Stimulated activated CD4-positive, alpha-beta T cell treated with anti-CD3 and anti-CD28 coated beads, Interleukin-1b, Interleukin-23, amount 100 ng/mL, for 1 hour (primary cell): ENCODE measurements at places on chromosomes 5 and 9.

GRCh38 chr9:27206041-27206440 is 90.9 kb downstream of the EQTN start:
- DNase-seq = no peak

- no peak for DNase-seq
These were observed 49.5 kb downstream of the NSG2 start for GRCh38 chr5:174094857-174095606.

DNA sequence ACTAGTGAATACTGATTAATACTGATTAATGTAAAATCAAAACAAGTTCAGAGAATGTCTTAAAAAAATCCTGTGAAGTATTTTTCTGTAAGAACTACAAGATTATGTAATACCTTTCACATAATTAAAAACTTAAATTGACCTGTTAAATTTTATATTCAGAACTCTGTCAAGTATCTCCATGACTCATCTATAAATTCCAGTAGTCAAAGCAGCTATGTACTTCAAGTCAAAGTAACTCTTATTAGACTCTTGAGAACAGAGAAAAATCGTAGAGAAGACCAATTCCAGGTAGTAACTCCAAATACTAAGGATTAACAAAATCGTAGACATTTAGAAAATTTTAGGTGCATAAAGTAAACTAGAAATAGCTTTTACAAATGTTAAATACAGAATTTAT is 77.1 kb downstream of the HOMER1 start:
- no peak for DNase-seq

DNA sequence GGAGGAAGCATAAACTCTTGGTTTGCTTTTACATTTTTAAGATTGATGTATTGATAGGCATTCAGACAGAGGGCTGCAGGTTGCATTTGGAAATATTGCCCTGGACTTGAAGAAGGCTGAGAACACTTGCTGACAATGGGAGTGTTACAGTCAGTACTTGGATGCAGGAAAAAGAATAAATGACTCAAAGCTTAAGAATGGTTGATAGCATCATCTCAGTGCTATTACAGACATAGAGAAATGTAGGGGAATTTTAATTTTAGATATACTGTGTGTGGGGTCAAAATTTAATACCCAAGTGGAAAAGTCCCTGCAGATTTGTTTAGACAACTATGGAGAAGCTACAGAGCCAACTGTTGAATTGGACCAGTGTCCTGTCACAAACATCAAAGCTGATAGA is 101.1 kb downstream of the ISL1 start:
- no peak for DNase-seq

DNA sequence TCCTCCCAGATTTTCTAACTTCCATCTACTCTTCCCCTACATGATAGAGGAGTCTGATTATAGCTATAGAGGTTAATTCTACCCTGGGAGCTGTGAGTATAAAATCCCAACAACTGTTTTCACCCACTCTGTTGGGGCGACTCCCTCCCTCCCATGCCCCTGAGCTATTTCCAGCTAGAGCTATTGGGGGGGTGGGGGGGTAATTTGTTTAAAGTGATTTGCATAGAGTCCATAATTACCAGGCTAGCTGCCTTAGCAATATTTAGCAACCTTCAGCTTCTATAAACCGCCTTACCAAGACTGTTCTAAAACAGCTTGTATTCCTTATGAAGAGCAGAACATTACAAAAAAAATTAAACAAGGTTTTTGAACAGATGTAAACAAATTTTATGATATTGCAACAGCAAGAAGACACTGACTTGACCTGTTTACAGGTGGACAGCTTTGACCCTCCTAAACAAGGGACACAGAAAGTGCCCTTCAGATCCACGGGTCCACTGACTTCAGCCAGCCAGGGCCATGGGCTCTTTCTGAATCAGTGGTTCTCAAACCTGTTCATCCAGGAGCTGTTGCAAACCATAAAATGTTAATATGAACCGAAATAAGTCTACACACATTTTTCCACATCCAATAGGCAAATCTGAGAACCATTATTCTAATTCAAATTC is 98.2 kb downstream of the OTULIN start:
- DNase-seq = no peak

GRCh38 chr9:91037511-91038482 is 236.2 kb downstream of the SYK start:
- no peak for DNase-seq

- no peak for DNase-seq
These were observed 81.2 kb downstream of the ZCCHC7 start for GRCh38 chr9:37201581-37201980.

DNA sequence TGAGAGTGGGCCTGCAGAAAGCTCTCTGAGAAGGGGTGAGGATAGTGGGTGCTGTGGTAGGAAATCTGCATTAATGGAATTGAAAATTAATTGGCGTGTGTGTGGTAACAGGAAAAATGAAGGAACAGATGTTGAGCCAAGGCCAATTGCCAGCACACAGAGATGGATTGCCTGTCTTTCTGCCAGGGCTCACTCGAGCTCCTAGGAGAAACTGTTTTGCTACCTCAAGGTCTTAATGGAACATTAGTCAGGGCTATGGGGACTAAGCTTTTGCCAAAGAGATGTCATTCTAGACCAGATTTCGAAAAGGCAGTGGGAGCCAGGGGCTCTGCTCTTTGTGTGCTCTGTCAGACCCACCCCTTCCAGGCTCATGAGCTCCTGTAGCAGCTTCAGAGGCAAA is 124.0 kb upstream of the EFNA5 start:
- DNase-seq = no peak

DNA sequence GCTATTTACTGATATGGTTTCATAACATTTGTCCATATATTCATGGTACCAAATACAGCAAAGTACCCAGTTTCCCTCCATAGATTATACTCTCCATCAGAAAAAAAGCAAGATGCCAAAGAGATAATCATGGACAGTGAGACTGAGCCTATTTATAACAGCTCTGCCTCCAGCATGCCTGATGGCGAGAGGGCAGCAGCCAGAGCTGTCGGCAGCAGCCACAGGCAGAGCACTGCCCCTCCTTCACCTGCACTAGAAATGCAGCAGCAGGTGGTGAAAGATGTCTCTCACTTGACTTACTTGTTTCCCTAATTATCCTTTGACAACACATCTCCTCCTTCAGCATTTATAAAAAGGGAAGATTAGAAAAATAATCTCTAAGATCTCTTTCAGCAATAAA is 32.4 kb downstream of the CTNNAL1 start:
- DNase-seq = no peak

GRCh38 chr9:79053598-79053997 is 518.2 kb upstream of the TLE4 start:
- no peak for DNase-seq

- no peak for DNase-seq
These were observed 16.1 kb downstream of the OLFML2A start for GRCh38 chr9:124793015-124793541.

DNA sequence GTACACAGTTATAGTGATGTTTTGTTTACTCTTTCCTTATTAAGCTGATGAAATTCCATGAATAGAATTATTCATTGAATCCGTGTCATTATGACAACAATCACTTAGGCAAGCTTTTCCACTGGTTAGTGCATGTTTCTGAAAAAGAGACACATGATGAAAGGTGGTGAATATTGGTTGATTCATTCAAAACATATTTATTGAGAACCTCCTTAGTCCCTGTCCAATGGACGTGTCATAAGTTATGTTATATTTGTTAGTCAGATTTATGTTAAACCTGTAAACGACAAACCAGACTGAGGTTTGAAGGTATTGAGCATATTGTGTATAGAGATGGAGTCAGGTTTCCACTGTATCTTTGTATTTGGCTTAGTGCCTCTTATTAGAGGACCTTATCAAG is 1888.9 kb upstream of the CDH6 start:
- no peak for DNase-seq

DNA sequence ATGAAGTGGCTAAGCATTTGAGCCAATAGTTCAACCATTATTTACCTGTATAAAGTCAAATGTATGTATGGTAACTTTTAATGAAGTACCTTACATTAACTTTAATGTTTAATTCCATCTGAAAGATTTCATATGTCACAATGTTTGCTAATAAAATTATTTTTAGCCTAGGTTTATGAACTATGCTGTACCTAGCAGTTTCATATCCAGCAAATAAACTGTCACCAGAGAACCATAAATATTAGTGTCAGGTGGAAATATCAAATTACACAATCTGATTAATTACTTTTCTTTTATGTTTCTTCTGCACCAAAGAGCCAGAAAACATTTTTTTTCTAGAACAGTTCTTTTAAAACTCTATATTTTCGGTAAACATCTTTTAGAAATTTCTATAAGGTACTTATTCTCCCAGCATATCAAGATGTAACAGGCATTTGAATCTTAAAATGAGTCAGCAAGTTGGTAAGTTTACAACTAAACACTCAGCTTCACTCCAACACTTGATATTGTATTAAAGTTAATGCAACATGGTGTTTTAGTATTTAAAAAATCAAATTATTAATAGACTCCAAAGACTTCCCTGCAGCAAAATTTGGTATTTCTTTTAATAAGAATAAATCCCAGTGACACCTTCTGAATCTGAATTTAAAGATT is 8.5 kb upstream of the CCDC192 start:
- DNase-seq = no peak

GRCh38 chr9:133876144-133876543 is 116.0 kb downstream of the VAV2 start:
- no peak for DNase-seq

DNA sequence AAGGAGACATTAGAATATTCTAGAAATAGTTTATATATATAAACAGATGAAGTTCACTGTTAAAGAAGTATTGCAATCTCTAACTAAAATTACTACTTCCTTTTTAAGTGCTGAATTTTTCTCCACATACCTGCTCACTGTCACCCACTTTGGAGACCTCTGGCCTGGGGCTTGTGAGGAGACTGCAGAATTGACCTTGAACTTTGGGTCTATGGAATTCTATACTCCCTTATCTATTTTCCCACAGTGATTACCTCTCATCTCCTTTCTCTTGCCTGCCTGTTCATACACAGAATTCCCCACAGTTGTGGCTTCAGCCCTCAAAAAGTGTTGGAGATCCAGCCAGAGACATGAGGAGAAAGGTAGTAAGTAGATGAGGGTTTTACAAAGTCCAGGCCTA is 45.4 kb downstream of the LARP1 start:
- no peak for DNase-seq

DNA sequence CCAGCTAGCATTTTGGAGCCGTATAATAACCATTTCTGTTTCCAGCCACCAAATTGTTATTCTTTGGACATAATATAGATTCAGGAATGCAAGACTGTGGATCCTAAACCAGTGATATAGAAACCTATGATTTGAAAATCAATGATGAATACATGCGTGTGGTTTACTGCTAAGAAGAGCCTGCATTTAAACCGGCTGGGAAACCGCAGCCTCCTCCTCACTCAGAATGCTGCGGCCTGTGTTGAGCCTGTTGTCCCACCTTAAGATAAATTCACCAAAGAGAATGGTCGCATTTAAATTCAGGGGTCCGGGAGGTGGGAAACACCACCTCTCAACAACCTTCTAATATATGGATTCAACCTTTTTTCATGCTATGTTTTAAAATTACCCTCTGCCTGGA is 148.0 kb downstream of the MEF2C start:
- no peak for DNase-seq

DNA sequence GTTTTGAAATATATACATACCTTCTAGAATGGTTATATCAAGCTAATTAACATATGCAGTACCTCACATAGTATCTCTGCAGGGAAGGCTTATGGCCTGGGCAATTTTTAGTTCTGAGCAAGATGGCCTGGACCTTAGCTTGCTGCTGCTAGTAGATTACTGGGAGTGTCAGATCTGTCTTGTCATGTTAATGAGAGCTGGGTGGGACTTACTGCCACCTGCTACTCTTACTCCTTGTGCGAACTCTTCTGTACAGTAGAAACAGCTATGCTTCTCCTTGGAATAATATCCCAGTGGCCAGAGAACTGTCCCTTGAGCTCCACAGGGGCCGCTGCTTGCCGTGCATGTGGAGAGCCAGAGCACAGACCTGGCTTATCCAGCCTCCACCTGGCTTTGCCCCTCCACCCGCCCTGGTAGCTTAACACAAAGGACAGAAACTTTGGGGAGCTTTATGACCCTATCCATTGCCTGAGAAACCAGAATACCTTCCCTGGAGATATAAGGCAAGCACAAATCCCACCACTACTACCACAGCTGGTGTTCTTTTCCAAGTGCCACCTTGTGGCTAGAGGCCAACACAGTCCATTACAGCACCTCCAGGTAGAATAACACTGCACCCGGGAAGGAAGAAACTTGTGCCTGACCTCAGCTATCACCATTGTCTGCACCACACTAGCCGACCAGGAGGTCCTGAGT is 74.4 kb upstream of the RUSC2 start:
- no peak for DNase-seq

GRCh38 chr9:6552498-6553121 is 92.9 kb downstream of the GLDC start:
- DNase-seq = no peak

DNA sequence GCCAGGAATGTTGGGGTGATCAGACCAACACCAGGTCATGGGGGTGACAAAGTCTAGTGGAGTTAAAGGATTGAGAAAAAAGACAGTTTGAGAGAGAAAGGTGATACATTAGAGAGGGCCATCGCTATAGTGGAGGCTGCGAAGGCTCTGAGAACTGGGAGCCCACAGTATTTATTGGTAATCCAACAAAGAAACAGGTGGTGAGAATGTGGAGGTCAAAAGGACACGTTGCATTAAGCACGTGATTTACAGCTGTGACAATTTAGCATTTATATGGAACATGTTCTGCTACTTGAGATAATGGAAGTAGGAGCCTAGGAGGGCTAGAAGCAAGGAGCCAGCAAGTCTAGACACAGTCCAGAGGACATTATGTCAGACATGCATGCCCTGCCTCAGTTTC is 2086.5 kb upstream of the C9orf72 start:
- no peak for DNase-seq

DNA sequence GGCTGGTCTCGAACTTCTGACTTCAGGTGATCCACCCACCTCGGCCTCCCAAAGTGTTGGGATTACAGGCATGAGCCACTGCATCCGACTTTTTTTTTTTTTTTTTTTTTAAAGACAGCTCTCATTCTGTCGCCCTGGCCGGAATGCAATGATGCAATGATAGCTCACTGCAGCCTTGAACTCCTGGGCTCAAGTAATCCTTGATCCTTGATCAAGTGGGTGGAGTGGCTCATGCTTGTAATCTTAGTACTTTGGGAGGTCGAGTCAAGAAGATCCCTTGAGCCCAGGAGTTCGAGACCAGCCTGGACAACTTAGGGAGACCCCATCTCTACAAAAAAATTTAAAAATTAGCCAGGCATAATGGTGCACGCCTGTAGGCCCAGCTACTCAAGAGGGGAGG is 8.1 kb downstream of the SEC24A start:
- no peak for DNase-seq

DNA sequence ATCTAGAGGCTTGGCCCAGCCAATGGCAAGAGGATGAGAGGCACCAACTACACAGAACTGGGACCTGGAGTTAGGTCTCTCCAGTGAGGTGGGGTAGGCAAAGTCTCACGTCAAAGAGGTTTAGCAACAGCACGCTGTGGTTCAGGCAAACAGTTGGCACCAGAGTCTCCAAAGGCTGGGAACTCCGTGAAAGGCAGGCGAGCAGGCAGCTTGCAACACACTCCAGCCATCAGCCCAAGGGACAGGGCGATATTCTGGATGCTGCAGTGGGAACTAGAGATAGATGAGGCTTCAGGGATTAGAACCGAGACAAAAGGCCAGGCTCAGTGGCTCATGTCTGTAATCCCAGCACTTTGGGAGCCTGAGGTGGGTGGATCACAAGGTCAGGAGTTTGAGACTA is 129.1 kb downstream of the PDZD2 start:
- no peak for DNase-seq

- DNase-seq = no peak
These were observed 358.3 kb downstream of the SEMA5A start for GRCh38 chr5:9187614-9188013.
